ENCODE measurements at places on chromosomes 6 and 20.

- no peak for DNase-seq
Observed at GRCh38 chr20:17917832-17918618, 50.6 kb downstream of the SNX5 start.

GRCh38 chr6:106258726-106259125 lies 66.8 kb downstream of the ATG5 start:
- no peak for DNase-seq

GRCh38 chr6:13058051-13058450 lies 270.3 kb downstream of the TBC1D7 start:
- no peak for DNase-seq

GRCh38 chr6:130524552-130524951 lies 158.7 kb downstream of the TMEM200A start:
- no peak for DNase-seq

DNA sequence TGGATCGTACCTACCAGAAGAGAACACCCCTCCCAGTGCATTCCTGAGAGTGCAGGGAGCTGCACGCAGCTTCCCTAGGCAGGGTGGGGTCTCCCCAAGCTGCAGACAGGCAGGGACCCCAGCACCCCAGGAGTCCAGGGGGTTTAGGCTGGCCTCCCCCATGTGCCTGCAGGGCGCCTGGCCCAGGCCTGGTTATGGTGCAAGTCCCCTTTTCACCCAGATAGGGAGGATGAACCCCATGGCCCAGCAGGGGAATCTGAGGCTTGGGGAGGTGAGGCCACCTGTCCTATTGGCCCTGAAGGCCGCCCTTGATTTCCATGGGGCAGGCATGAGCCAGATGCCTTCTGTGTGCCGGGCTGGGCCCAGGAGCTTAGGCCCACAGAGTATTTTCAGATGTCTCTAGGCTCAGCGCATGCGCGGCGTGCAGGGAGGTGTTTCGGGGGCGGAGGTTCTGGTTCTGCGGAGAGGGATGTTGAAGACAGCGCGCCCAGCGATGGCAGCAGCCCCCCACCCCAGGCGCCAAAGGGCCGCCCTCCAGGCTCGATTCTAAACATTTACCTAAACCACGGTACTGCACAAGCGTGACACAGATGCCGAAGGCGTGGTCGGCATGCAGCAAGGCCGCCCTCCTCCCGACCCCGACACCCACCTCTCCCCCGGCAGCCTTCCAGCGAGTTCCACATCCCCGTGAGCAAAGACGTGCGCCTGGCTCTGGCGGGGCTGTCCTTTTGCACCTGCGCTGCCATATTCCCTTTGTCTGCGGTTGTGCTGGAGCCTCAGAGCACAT lies 29.4 kb downstream of the COL20A1 start:
- DNase-seq: peak; percentile 18

DNA sequence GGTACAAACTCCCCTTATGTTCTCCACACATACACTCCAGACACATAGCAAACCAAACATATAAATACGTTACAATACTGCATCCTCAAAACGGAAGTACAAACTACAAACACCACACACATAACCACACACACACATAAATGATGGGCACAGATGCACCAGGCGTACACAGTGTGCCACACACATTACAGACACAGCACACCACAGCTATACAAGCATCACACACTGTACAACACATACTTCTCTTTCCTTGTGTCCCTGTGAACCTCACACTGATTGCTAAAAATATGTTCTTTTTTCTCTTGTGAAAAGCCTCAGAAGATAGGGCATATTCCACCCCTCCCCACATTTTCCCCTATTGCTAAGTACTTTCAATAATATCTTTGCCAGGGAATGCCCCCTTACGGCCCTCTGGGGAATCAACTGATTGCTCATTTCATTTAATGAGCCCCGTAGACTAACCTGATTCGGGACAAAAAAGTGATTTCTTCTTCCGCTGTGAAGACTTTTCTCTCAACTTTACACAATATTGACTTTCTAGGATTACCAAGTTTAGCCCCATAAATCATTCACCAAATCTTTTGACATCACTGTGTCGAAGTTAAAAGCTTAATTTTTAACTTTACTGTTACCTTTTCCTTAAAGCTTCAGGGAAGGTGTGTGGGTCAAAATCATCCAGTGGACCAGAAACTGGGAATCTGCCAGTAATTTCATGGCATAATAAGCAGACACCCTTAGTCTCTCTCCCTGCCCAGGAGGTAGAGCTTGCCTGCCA lies at the start of gene SLC17A1:
Gene SLC17A1 (minus strand): TSS at position 521 of the 775 bp plus-strand sequence. CDS start 1,495 bp downstream, outside the sequence.
- no peak for DNase-seq

Measured in right hindlimb (tissue), 1 donor.